ENCODE measurements at places on chromosomes 2 and 18. TPM values are rescaled to one million over a fixed set of nuclear protein-coding genes. Genes with fewer than 3 reads are reported as not detected.

Gene TUBB6
- polyA plus RNA-seq = 387 TPM

Gene ZBTB7C
- 0.15 TPM for polyA plus RNA-seq

Gene PDE1A
- polyA plus RNA-seq = 0.08 TPM

Gene POTEC
- not detected for polyA plus RNA-seq

Gene SCYGR4
- not detected for polyA plus RNA-seq

Gene CDCA7
- polyA plus RNA-seq = 19.1 TPM

Gene SFXN5
- 11.0 TPM for polyA plus RNA-seq

Gene ZNF512
- polyA plus RNA-seq = 22.3 TPM

Gene PXDN
- 146 TPM for polyA plus RNA-seq

GRCh38 chr2:20052229-20052851 lies 912 bp upstream of the LAPTM4A start:
- peak overlapping the region; percentile 98 for H3K27ac ChIP-seq
- DNase-seq = no peak
- no peaks in the 10 kb centered on the region for H3K36me3 ChIP-seq
- H3K27me3 ChIP-seq = no peaks in the 10 kb centered on the region

DNA sequence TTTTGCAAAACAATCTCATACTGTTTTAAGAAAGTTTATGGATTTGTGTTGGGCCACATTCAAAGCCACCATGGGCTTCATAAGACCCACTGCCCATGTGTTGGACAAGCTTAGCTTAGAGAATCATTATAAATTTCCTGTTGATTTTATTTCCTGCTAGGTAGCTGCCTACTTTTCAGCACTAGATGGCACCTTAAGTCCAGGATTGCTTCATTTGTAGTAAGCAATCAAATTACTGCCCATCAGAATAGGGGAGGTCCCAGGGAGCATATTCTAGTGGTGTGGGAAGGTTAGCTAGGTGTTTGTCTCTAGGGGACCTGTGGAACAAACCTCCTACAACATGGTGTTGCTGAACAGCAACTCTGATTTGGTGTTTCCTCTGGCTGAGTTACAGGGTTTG lies 11.0 kb upstream of the DCDC2C start:
- DNase-seq = peak; percentile 68
- no peak overlapping the region for H3K4me3 ChIP-seq
- H3K27me3 ChIP-seq = no peaks in the 10 kb centered on the region
- H3K27ac ChIP-seq = no peak overlapping the region
- no peaks in the 10 kb centered on the region for H3K36me3 ChIP-seq

DNA sequence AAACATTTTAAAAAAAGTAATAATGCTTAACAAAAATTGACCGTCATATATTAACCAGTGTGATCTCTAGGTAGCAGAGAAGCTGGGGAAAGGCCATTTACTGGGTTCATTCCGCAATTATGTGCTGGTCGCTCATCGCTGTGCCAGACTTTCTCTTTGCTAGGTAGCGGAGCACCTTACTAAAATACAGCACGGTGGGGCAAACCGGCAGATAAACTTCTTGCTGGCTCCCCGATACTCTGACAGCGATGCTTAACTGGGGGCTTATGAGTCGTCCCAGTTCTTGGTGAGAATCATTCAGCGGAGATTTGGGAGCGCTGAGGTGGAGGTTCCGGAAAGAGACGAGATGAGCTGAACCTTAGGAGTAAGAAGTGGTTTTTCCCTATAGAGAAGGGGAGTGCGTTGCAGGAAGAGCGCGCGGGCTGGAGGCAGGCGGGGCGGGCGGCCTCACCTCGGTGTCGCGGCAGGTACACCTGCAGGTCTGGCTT lies 605 bp downstream of the C2orf68 start:
- peak overlapping the region; percentile 81 for H3K27ac ChIP-seq
- peak; percentile 31 for DNase-seq
- H3K36me3 ChIP-seq = peaks cover 21% of the 10 kb centered on the region
- no peaks in the 10 kb centered on the region for H3K27me3 ChIP-seq
- H3K4me1 ChIP-seq = peaks cover 8% of the 10 kb centered on the region

DNA sequence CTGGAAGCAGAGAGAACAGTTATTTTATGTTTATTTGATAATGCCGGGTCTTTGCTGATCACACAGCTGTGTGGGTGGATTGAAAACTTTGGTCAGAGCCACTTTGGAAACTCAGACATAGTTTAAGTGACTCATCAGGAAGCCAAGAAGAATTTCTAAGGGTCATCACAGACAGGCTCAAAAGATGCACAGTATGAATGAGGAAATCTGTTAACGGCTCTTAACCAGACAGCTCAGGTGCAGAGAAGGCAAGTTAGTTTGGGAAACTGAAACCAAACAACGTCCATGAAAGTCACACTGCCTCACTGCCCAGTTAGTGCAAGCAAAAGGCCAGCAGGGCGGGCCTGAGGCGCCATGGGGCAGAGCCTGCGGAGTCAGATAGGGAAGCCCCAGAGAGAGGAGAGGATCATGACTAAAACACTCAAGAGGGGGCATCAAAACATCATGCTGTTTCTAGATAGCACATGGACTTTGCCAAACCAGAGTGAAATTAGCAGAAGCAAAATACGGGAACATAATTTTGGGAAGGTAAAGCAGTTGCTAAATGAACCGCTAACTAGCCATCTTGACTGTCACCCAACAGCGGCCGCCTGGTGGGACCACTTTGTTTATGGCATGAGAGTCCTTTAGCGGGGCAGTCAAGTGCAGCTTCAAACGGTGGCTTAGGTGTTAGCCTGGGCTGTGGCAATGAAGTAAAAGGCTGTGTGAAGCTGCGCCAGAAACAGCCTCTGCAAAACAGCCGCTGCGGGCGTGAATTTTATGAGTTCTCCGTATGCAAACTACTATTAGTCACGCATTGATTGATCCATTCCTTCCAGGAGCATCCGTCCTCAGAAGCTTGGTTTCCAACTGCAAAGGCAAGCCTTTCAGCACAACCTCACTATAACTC lies 101.2 kb downstream of the KCTD18 start:
- H3K4me3 ChIP-seq = peak overlapping the region; percentile 49
- peaks cover 15% of the 10 kb centered on the region for H3K36me3 ChIP-seq

GRCh38 chr2:150143087-150143536 lies 344.4 kb downstream of the RND3 start:
- H3K27ac ChIP-seq = peak overlapping the region; percentile 91
- H3K36me3 ChIP-seq = no peaks in the 10 kb centered on the region
- DNase-seq = no peak
- peaks cover 30% of the 10 kb centered on the region for H3K4me1 ChIP-seq

- H3K4me3 ChIP-seq = no peak overlapping the region
- no peaks in the 10 kb centered on the region for H3K27me3 ChIP-seq
- no peak for DNase-seq
- H3K36me3 ChIP-seq = no peaks in the 10 kb centered on the region
- peaks cover 6% of the 10 kb centered on the region for H3K4me1 ChIP-seq
- peak overlapping the region; percentile 26 for H3K27ac ChIP-seq
These were observed 145.4 kb upstream of the RIOK3 start for GRCh38 chr18:23307567-23308295.

DNA sequence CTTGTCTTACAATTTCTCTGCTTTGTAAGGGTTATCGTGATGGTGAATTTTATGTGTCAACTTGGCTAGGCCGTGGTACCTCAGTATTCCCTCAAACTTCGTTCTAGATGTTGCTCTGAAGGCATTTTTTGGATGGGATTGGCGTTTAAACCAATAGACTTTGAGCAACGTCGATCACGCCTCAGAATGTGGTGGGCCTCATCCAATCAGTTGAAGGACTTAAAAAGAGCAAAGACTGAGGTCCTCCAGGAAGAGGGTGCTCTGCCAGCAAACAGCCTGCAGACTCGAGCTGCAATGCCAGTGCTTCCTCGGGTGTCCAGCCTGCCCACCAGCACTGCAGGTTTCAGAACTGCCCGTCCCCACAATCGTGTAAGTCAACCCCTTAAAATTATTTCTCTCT lies 145.8 kb upstream of the SALL3 start:
- no peak overlapping the region for H3K27ac ChIP-seq
- no peaks in the 10 kb centered on the region for H3K36me3 ChIP-seq
- peaks cover 10% of the 10 kb centered on the region for H3K27me3 ChIP-seq
- no peak for DNase-seq
- H3K4me1 ChIP-seq = no peaks in the 10 kb centered on the region

- H3K27me3 ChIP-seq = no peaks in the 10 kb centered on the region
- 0 out of 2 replicates have a peak overlapping the region, but pooled peaks have one; percentile 87 for H3K27ac ChIP-seq
- DNase-seq = no peak
- no peak overlapping the region for H3K4me3 ChIP-seq
These were observed 96.7 kb downstream of the SH3BP4 start for GRCh38 chr2:235048549-235048948.

DNA sequence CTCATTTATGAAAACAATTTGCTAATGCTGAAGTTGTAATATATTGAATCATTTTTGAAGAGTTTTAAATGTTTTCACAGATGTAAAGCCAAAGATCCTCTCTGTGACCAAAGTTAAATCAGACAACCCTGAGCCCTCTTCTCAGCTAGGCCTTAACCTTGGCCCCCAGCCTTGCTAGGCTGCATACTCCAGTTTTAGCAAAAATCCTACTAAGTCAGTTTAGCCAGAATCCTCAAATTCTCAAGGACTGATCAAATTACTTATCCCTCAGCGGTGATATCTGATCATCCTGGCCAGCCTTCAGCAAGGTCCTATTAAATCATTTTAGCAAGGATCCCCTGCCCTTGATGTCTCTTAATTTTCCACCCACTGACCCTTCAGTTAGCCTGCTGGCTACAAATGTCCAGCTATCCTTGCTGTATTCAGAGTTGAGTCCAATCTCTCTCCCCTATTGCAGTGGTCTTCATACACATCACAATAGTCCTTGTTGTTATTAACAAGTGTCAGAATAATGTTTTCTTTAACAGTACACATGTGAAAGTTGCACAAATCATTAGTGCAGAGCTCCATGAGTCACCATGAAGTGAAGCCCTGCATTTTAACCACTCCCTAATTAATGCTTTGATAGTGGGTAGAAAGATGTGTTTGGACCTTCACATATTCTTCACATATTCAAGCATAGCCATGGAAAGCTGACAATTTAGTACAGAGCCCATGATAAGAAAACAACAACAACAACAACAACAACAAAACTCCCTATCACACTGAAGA lies 206.4 kb downstream of the NBAS start:
- H3K4me3 ChIP-seq = no peak overlapping the region
- no peaks in the 10 kb centered on the region for H3K27me3 ChIP-seq
- no peak overlapping the region for H3K27ac ChIP-seq
- peaks cover 11% of the 10 kb centered on the region for H3K36me3 ChIP-seq
- DNase-seq = no peak

- peak; percentile 63 for DNase-seq
- H3K27me3 ChIP-seq = no peaks in the 10 kb centered on the region
- H3K4me1 ChIP-seq = peaks cover 9% of the 10 kb centered on the region
- no peak within 1 kb of the TSS for H3K27ac ChIP-seq
- H3K36me3 ChIP-seq = no peaks in the 10 kb centered on the region
These were observed at the start of gene SCN7A for GRCh38 chr2:166494140-166494624. SCN7A (minus strand) TSS chr2:166494249; CDS start chr2:166477696, 16,553 bp downstream.

DNA sequence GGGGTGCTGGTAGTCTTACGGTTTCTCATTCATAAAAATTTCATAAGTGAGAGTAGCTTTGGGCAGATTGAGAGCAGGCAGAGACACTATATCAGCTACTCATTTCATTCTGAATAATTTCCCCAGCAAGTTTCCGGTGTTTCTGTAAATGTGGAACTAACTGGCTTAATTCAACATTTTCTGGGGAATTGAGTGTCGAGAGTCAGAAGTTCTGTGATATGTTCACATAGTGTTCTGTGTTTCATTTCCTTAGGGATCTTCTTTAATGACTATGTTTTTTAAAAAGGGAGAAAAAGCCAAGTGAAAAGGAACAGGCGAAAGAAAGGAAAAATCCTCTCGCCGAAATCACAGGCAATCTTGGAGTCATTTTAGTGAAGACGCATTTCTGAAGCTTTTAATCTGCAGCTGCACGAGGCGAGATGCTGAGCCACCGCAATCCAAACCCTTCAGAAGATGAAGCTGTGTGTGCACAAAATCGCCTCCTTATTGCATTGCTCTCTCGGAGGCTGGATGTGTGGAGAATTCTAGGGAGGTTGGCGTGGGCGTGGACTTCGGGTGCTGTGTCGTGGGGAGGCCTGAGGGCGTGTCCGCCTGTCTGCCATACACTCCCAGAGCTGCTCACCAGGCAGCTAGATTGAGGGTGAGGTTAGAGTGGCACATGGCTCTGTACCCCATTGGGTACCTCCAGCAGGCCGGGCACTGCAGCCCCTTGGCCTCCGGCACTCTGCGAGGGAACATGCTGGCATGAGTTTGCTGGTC lies 38.4 kb upstream of the HDAC4 start:
- H3K27ac ChIP-seq = no peak overlapping the region
- no peaks in the 10 kb centered on the region for H3K4me1 ChIP-seq
- no peaks in the 10 kb centered on the region for H3K27me3 ChIP-seq
- DNase-seq = no peak
- no peak overlapping the region for H3K4me3 ChIP-seq
- no peaks in the 10 kb centered on the region for H3K36me3 ChIP-seq

DNA sequence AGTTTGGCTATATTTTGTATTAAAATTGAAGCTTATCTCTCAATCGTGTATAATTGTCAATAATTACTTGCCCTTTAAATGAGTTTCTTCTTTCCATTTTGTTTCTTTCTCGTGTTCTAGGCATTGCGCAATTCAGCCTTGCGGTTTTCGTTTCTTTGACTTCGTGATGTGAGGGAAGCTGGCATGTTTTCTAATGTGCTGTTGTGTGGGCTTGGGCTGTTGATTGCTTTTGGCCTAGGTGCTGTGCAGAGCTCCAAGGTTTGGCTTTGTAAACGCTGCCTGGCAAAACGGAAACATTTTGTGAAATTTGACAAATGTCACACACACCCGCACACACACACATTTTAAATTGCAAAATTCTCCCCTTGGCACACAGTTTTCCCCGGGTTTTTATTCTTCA lies 242.6 kb upstream of the TCF4 start:
- H3K36me3 ChIP-seq = no peaks in the 10 kb centered on the region
- H3K4me3 ChIP-seq = no peak overlapping the region
- H3K27me3 ChIP-seq = no peaks in the 10 kb centered on the region
- H3K4me1 ChIP-seq = no peaks in the 10 kb centered on the region
- no peak overlapping the region for H3K27ac ChIP-seq
- no peak for DNase-seq

GRCh38 chr2:85737481-85737880 lies 16.3 kb upstream of the ATOH8 start:
- peaks cover 28% of the 10 kb centered on the region for H3K4me1 ChIP-seq
- H3K27ac ChIP-seq = peak overlapping the region; percentile 29
- no peak for DNase-seq
- no peaks in the 10 kb centered on the region for H3K27me3 ChIP-seq
- H3K36me3 ChIP-seq = no peaks in the 10 kb centered on the region
- no peak overlapping the region for H3K4me3 ChIP-seq

GRCh38 chr2:122670897-122671296 lies 915.4 kb downstream of the TSN start:
- no peaks in the 10 kb centered on the region for H3K36me3 ChIP-seq
- no peaks in the 10 kb centered on the region for H3K27me3 ChIP-seq
- no peak overlapping the region for H3K4me3 ChIP-seq
- no peaks in the 10 kb centered on the region for H3K4me1 ChIP-seq
- H3K27ac ChIP-seq = no peak overlapping the region
- DNase-seq = no peak

Data from SK-N-SH (cell line).